ENCODE measurements at places on chromosomes 7 and 10. TPM values are rescaled to one million over a fixed set of nuclear protein-coding genes. Genes with fewer than 3 reads are reported as not detected.
A peak's percentile ranks its signal among the peaks of the same experiment; 100 is the strongest.

POLR2J2 gene
- 0.45 TPM for total RNA-seq

GRCh38 chr10:51918440-51918839, 219.0 kb upstream of the CSTF2T start:
- no peak for ATAC-seq
- no peaks in the 10 kb centered on the region for H3K27me3 ChIP-seq
- H3K27ac ChIP-seq: no peak overlapping the region
- peaks cover 2% of the 10 kb centered on the region for H3K4me1 ChIP-seq
- no peak overlapping the region for H3K4me3 ChIP-seq

GRCh38 chr10:57775250-57775649, 492.4 kb downstream of the IPMK start:
- H3K36me3 ChIP-seq: no peaks in the 10 kb centered on the region
- H3K4me1 ChIP-seq: no peaks in the 10 kb centered on the region
- H3K27ac ChIP-seq: no peak overlapping the region
- H3K4me3 ChIP-seq: no peak overlapping the region
- no peaks in the 10 kb centered on the region for H3K27me3 ChIP-seq

- no peak overlapping the region for H3K27ac ChIP-seq
- H3K27me3 ChIP-seq: no peaks in the 10 kb centered on the region
- no peaks in the 10 kb centered on the region for H3K36me3 ChIP-seq
- no peak overlapping the region for H3K4me3 ChIP-seq
- H3K4me1 ChIP-seq: peaks cover 22% of the 10 kb centered on the region
- peak; percentile 58 for ATAC-seq
Measured at GRCh38 chr7:82319674-82320118, 123.9 kb downstream of the CACNA2D1 start.

GRCh38 chr10:110208614-110209453, 1.4 kb downstream of the MXI1 start:
- no peaks in the 10 kb centered on the region for H3K36me3 ChIP-seq
- H3K4me3 ChIP-seq: peak overlapping the region; percentile 62
- peak overlapping the region; percentile 100 for H3K27ac ChIP-seq

DNA sequence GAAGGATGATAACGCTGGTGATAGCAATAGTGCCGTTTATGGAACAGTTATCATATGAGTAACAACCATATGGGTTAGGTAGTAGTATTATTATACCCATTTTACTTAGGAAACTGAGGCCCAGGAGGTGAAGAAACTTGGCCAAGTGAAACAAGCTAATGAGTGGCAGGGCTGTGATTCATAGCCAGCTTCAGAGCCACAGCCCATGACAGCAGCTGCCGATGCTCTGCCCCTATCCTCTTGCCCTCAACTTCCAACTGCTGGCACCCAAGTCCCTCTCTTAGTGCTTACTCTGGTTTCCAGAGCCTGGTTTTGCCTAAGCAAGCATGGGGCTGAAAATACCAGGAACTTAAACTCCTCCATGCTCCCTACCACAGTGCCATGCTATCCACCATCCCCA, 12.3 kb downstream of the SH3PXD2A start:
- no peak for ATAC-seq
- no peak overlapping the region for H3K4me3 ChIP-seq
- no peaks in the 10 kb centered on the region for H3K27me3 ChIP-seq
- no peak overlapping the region for H3K27ac ChIP-seq
- peaks cover 56% of the 10 kb centered on the region for H3K4me1 ChIP-seq

DNA sequence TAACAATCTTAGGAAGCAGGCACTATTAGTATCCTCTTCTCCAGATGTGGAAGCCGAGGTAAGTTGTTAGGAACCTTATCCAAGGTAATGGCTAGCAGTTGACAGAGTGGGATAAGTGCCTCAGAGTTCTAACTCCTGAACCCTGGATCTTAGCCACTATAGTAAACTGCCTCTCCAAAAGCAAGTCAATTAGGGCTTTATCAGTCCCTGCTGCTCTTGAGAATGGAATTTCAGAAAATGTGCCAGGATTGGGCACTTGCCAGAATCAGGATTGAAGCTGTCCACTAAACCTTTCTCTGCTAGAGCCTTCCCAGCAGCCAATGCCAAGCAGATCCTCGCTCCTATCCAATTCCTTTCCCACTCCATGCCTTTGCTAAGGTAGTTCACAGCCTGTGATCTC, 777.5 kb upstream of the POM121L12 start:
- no peaks in the 10 kb centered on the region for H3K27me3 ChIP-seq
- H3K4me3 ChIP-seq: no peak overlapping the region
- H3K4me1 ChIP-seq: no peaks in the 10 kb centered on the region
- ATAC-seq: no peak

DNA sequence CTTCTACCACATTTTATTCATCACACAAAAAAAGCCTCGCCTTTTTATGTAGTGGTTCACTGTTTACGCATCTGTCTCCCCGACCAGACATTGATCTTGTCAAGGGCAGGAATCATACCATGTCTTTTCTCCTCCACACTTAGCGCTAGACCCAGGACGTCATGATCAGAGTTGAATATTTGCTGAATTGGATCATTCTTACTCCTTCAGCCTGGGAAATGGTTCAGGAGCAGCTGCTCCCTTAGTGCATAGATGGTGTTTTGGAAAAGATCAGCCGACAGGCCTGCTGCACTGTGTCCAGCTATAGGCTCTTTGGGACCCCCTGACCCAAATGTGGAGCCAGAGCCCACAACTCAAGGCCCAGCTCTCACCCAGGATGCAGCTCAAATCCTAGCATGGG, 249.1 kb upstream of the TMEM72 start:
- H3K27ac ChIP-seq: no peak overlapping the region
- H3K4me3 ChIP-seq: no peak overlapping the region
- H3K4me1 ChIP-seq: no peaks in the 10 kb centered on the region
- no peaks in the 10 kb centered on the region for H3K36me3 ChIP-seq
- no peaks in the 10 kb centered on the region for H3K27me3 ChIP-seq

- peaks cover 27% of the 10 kb centered on the region for H3K4me1 ChIP-seq
- H3K36me3 ChIP-seq: no peaks in the 10 kb centered on the region
- no peak overlapping the region for H3K27ac ChIP-seq
- ATAC-seq: no peak
Measured at GRCh38 chr7:82318786-82319185, 124.8 kb downstream of the CACNA2D1 start.
